ENCODE measurements at places on chromosomes 2 and 18. TPM values are rescaled to one million over a fixed set of nuclear protein-coding genes. Genes with fewer than 3 reads are reported as not detected.

GRCh38 chr2:117850015-117850414 lies 35.5 kb downstream of the DDX18 start:
- H3K4me1 ChIP-seq: no peaks in the 10 kb centered on the region
- H3K27me3 ChIP-seq: peaks cover 24% of the 10 kb centered on the region
- DNase-seq: no peak
- no peak overlapping the region for H3K4me3 ChIP-seq
- no peak overlapping the region for H3K27ac ChIP-seq

DNA sequence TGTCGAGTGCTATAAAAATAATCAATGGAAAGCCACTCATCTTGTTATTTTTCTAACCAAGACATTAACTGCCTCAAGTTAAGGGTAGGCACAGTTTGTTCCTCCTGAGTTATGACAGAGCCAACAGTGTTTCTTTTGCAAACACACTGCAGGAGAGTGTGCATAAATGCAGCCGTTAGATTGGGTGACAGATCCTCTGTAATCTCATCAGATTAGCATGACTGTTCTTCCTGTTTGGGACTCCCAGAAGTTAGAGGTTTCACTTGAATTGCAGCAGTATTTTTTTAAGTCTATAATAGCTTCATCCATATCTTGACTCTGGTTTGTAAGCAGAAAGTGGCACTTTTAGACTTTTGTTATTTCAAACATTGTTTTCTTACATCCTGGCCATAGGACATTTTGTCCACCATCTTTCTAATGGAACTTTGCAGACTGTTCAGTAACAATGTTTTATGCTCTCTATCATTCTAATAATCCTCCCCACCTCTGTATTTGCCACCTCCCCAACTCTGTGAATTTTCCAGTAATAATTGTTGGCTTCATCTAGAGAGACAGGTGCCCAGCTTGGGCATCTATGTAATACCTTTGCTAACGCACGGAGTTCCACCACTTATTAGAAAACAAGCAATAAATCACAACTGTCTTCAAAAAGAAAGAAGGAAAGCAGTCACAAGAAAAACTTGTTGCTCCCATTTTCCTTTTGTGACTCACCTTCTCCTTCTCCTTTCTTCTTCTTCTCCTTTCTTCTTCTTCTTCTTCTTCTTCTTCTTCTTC lies 560.0 kb downstream of the ADCYAP1 start:
- no peaks in the 10 kb centered on the region for H3K4me1 ChIP-seq
- H3K36me3 ChIP-seq: no peaks in the 10 kb centered on the region
- H3K4me3 ChIP-seq: no peak overlapping the region
- H3K27ac ChIP-seq: no peak overlapping the region
- H3K27me3 ChIP-seq: no peaks in the 10 kb centered on the region
- DNase-seq: no peak

GRCh38 chr2:178805457-178805856 lies 1.8 kb downstream of the TTN start:
- DNase-seq: no peak
- no peaks in the 10 kb centered on the region for H3K36me3 ChIP-seq
- no peaks in the 10 kb centered on the region for H3K27me3 ChIP-seq
- no peaks in the 10 kb centered on the region for H3K4me1 ChIP-seq
- H3K27ac ChIP-seq: no peak overlapping the region

OSBPL1A gene
- 50.3 TPM for total RNA-seq

DNA sequence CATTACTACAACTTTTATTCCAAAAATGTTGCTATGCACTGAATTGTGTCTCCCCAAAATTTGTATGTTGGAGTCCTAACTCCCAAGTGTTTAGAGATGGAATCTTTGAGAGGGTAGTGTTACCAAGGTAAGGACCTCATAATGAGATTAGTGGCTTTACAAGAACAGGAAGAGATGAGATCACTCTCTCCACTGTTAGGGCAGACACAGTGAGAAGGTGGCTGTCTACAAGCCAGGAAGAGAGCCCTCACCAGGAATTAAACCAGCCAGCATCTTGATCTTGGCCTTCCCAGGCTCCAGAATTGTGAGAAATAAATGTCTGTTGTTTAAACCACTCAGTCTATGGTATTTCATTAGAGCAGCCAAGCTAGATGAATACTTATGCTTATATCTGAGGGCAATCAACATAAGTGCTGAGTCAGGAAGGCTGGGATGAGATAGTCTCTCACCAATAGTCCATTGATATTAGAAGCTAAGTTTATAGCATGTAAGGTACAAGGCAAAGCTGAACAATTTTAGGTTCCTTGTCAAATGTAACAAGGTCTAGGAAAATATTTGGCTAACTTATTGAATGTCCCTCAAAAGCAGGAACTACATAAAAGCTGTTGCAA lies 317.6 kb upstream of the REG3G start:
- H3K4me1 ChIP-seq: no peaks in the 10 kb centered on the region
- no peaks in the 10 kb centered on the region for H3K27me3 ChIP-seq
- no peak overlapping the region for H3K27ac ChIP-seq
- no peaks in the 10 kb centered on the region for H3K36me3 ChIP-seq
- H3K4me3 ChIP-seq: no peak overlapping the region

- H3K27ac ChIP-seq: no peak overlapping the region
- peaks cover 12% of the 10 kb centered on the region for H3K4me1 ChIP-seq
- no peaks in the 10 kb centered on the region for H3K27me3 ChIP-seq
- DNase-seq: peak; percentile 69
Measured at GRCh38 chr18:61851940-61852451, 40.8 kb downstream of the RNF152 start.

DNA sequence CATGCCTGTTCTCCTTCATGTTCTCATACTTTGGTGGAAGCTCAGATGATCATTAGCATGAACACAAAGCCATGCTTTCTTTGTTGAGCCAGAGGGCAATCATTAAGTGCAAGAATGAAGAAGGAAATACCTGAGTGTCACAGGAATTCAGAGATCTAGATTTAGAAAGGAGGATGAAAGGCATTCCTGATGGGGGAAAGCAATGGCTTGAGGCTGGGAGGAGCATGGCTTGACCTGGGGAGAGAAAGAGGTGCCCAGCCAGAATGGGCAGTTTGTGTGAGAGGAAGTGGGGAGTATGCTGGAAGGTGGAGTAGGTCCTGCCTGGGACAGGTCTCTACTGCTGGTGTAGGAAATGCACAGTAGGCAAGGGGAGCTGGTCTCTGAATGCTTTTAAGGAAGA lies 35.1 kb downstream of the SLC4A3 start:
- H3K27ac ChIP-seq: no peak overlapping the region
- no peak for DNase-seq
- no peaks in the 10 kb centered on the region for H3K36me3 ChIP-seq
- H3K27me3 ChIP-seq: peaks cover 12% of the 10 kb centered on the region
- peaks cover 4% of the 10 kb centered on the region for H3K4me1 ChIP-seq
- no peak overlapping the region for H3K4me3 ChIP-seq

- no peak for DNase-seq
- no peak overlapping the region for H3K4me3 ChIP-seq
- peaks cover 2% of the 10 kb centered on the region for H3K4me1 ChIP-seq
- no peaks in the 10 kb centered on the region for H3K27me3 ChIP-seq
- no peak overlapping the region for H3K27ac ChIP-seq
Measured at GRCh38 chr18:73976433-73976832, 171.2 kb downstream of the FBXO15 start.

UGT1A8 gene
- total RNA-seq: not detected

DNA sequence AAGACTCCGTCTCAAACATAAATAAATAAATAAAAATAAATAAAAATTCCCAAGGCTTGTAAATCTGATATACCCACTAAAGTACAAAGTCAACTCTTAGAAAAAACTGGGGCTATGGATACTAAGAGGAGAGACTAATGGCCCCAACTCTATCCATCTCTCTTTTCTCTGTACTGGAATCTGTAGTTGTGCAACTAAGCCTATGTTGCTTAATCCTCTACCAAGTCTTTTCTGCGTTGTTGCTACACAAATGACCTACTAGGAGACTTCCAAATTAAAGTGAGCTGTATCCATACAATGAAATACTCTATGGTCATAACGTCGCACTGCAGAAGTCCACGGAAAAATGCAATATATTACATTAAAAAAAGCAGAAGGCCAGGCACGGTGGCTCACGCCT lies 8.1 kb downstream of the MRPS5 start:
- no peaks in the 10 kb centered on the region for H3K27me3 ChIP-seq
- H3K4me1 ChIP-seq: no peaks in the 10 kb centered on the region
- H3K27ac ChIP-seq: no peak overlapping the region
- no peak overlapping the region for H3K4me3 ChIP-seq

GRCh38 chr2:241558532-241559322 lies at the start of gene BOK:
BOK (plus strand) TSS chr2:241558745; CDS start chr2:241559484, 739 bp downstream.
- H3K4me3 ChIP-seq: peak within 1 kb of the TSS; percentile 91
- peaks cover 16% of the 10 kb centered on the region for H3K4me1 ChIP-seq
- no peaks in the 10 kb centered on the region for H3K27me3 ChIP-seq
- peaks cover 15% of the 10 kb centered on the region for H3K36me3 ChIP-seq

PRR30 gene
- not detected for total RNA-seq

CETN1 gene
- total RNA-seq: not detected

DNA sequence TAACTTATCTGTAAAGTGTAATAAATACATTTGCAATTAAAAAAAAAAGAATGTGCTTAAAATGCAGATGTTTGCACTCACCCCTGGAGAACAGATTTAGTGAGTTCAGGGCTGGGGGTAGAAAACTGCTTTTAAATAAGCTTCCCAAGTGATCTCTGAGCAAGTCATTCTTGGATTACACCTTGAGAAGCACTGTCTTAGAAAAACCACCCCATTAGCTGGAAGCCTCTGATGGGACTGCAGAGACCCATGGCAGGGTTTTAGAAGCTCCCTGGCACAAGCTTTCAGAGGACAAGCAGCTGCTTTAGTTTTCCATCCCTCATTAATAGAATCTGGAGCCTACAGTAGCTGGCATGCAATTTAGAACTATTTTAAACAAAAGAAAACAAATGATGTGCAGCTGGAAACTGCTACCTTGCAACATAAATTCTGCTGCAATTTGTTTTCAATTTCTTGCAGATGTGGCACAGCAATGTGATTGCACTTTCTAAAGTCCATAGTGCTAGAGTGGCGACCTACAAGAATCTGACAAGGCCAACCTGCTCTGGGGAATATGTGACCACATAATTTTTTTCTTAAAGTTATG lies 141.5 kb downstream of the CDC42EP3 start:
- peak; percentile 20 for DNase-seq
- H3K4me3 ChIP-seq: no peak overlapping the region
- no peaks in the 10 kb centered on the region for H3K27me3 ChIP-seq
- H3K36me3 ChIP-seq: no peaks in the 10 kb centered on the region
- H3K4me1 ChIP-seq: peaks cover 6% of the 10 kb centered on the region

IL36B gene
- not detected for total RNA-seq

GRCh38 chr2:105294844-105295481 lies 34.6 kb downstream of the TGFBRAP1 start:
- DNase-seq: peak; percentile 68
- 0 out of 2 replicates have a peak, but pooled peaks cover 2% of the 10 kb centered on the region for H3K4me1 ChIP-seq
- no peak overlapping the region for H3K27ac ChIP-seq
- H3K4me3 ChIP-seq: no peak overlapping the region
- peaks cover 9% of the 10 kb centered on the region for H3K36me3 ChIP-seq

CEBPZOS gene
- total RNA-seq: 16.8 TPM

FBXO36 gene
- 2.2 TPM for total RNA-seq

DNA sequence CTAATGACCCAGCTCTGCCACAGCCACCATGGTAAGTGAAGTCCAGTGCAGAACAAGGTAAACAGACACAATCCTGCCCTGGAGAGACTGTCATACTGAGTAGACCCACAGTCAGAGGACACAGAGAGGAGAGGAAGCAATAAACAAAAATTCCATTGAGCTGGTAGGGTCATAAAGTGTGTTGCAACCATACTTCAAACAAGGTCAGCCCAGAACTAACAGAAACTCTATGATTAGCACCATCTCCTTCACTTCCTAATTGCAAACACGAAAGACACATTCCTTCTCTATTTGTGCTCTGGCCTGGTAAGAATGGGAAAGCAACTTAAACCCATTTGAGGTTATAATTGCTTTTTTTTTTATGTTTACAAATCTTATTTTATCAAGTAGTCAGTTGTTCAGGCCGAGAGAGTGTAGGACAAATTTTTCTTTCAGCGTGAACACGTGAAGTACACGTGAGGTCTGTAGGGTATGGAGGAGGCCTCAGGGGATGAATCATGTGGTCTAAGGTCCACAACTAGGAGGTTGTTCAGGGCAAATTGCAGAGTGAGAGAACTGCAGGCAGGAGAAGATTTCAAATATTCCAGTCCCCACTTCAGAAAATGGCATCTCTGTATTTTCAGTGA lies 71.4 kb upstream of the GLS start:
- H3K27me3 ChIP-seq: no peaks in the 10 kb centered on the region
- H3K27ac ChIP-seq: no peak overlapping the region
- peaks cover 8% of the 10 kb centered on the region for H3K4me1 ChIP-seq

DNA sequence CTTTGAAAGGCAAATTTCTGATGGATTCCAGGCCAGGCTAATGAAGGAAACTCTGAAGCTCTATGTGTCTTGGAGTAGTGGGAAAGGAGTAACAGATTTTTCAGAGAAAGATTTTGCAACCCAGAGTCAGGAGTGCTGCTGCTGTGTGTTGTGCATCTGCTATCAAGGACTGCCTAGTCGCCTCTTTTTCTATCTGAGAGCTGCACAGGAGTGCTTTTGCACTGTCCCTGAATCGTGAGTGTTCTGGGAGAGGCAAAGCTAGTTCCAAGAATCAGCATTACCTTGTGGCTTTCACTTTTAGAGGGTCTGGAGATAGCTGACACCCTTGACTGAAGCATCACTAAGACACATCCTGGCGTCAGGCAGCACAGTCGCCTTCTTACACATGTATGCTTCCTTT lies 336.4 kb downstream of the PARD3B start:
- H3K36me3 ChIP-seq: no peaks in the 10 kb centered on the region
- no peaks in the 10 kb centered on the region for H3K27me3 ChIP-seq
- H3K4me3 ChIP-seq: no peak overlapping the region
- no peaks in the 10 kb centered on the region for H3K4me1 ChIP-seq
- no peak overlapping the region for H3K27ac ChIP-seq
- DNase-seq: no peak

- H3K4me3 ChIP-seq: no peak overlapping the region
- no peaks in the 10 kb centered on the region for H3K36me3 ChIP-seq
- H3K27me3 ChIP-seq: peaks cover 5% of the 10 kb centered on the region
- no peaks in the 10 kb centered on the region for H3K4me1 ChIP-seq
- H3K27ac ChIP-seq: no peak overlapping the region
- DNase-seq: no peak
Measured at GRCh38 chr2:31187166-31187565, 30.1 kb downstream of the CAPN14 start.

- H3K27me3 ChIP-seq: no peaks in the 10 kb centered on the region
- peaks cover 8% of the 10 kb centered on the region for H3K4me1 ChIP-seq
- no peak overlapping the region for H3K27ac ChIP-seq
- H3K36me3 ChIP-seq: no peaks in the 10 kb centered on the region
Measured at GRCh38 chr2:226121046-226121738, 678.4 kb downstream of the IRS1 start.

DNA sequence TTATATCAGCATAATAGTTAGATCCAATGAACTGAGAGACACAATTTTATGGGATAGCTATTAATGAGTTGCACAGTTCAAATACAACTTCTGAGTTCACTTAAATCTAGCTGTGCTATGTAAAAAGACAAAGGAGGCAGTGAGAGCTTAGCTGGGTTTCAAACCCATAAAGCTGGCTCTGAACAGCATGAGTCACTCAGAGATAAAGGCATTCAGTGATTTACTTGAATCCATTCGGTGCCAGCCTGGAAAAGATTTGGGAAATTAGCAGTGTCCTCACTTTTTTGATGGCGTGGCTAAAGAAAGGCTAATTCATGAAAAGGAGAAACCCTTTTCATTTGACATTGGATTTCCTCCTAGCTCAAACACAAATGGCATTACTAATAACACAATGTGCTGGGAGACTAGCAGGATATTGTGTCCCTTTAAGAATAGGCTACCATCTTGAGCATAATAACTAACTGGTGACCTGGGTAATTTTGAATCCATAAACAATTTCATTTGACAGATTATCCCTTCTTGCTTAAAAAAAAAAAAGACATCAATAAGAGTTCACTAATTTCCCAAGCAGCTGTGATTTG lies 98.4 kb upstream of the NEUROD1 start:
- no peaks in the 10 kb centered on the region for H3K36me3 ChIP-seq
- no peak overlapping the region for H3K27ac ChIP-seq
- peak; percentile 25 for DNase-seq
- H3K27me3 ChIP-seq: no peaks in the 10 kb centered on the region
- H3K4me3 ChIP-seq: no peak overlapping the region
- H3K4me1 ChIP-seq: peaks cover 12% of the 10 kb centered on the region

POMC gene
- total RNA-seq: not detected

CHN1 gene
- total RNA-seq: 58.4 TPM

All from IMR-90 (cell line).